Fibroblast of skin of abdomen (primary cell): ENCODE measurements at places on chromosomes 7 and 10.

GRCh38 chr10:118116715-118117449 is 70.1 kb upstream of the RAB11FIP2 start:
- DNase-seq, result no peak

GRCh38 chr10:15262036-15262713 is 93.7 kb upstream of the NMT2 start:
- peak; percentile 25 for DNase-seq

DNA sequence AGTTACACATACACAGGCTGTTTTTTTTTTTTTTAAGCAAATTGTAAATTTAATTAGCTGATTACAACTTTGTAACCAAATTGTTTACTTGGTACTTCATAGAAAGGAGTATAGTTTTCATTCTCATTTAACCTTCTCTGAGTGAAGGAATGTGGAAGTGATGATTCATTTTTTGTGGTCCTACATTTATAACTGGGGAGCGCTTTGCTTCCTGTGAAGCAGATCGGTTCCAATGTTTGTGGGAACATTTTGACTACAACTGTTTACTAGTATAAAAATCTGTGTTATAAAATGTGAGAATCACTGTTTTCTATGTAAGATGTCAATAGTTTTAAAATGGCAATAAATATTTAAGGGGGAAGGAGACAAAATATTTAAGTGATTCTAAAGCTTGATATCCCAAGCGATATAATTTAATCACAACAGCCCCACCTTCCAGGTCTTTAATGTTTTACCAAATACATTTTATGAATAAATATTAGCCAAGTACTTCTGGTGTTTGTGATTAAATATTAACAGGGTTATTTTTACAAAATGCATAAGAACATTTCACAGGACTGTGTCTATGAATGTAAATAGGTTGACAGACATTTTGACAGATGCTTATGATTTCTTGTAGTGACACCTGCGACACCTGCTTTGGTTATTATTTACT is 57.1 kb downstream of the NXPH1 start:
- DNase-seq, result no peak

DNA sequence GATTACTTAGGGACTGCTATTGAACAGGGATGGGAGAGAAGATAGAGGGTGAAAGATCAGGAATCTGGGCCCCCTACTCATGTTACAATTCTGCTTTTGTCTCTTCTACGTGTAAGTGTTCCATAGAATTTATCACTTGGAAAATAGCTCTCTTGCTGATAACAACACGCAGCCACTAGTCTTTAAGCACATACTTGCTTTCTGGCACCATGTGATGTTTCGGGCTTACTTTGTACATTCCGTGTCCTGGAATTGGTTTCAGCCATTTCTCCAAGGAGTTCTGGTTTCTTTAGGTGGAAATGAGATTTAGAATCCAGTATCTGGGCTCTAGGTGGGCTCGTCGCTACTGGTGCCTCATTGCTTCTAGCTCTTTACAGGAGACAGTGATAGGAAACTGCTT is 59.7 kb downstream of the TFAM start:
- DNase-seq, result no peak

DNA sequence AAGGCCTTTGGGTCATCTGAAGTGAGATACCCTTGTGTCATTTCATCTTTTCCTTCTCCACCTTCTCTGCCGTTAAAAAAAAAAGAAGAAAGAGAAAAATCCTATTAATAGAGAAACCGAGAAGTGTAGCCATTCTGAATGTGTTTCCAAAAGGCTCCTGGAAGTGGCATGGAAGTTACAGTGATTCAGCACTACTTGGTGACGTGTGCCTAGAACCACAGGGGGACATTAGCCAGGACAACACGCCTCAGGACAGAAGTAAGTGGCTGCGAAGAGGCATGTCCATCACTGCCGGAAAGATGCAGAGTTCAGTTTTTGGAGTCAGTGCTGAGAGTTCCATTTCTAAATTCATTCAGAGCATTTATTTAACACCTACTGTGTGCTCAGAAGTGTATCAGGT is 6.3 kb downstream of the HTRA1 start:
- no peak for DNase-seq

DNA sequence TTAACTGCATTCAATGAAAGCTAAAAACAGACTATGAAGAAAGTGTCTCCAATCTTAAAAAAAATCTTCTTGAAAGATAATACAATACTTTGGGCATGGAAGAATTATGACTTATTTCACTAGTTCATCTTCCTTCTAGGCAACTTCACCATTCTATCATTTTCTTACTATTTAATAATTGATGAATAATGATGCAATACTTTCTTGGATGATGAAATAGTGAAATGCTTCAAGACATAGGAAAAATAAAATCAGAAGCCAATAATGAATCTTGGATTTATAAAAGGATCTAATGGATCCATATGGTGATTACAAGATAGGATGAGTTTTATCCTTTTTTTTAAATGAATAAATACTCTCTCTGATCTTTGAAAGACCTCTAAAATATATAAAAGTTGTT is 4.4 kb downstream of the DMBT1 start:
- no peak for DNase-seq

- DNase-seq, result peak; percentile 48
Measured at GRCh38 chr10:24947304-24948097, 4.9 kb downstream of the PRTFDC1 start.

GRCh38 chr10:82538272-82538671 is 663.3 kb downstream of the NRG3 start:
- DNase-seq, result no peak

- DNase-seq, result no peak
Measured at GRCh38 chr7:15832996-15833395, 146.5 kb upstream of the MEOX2 start.

GRCh38 chr7:37081436-37081835 is 357.1 kb upstream of the AOAH start:
- no peak for DNase-seq

DNA sequence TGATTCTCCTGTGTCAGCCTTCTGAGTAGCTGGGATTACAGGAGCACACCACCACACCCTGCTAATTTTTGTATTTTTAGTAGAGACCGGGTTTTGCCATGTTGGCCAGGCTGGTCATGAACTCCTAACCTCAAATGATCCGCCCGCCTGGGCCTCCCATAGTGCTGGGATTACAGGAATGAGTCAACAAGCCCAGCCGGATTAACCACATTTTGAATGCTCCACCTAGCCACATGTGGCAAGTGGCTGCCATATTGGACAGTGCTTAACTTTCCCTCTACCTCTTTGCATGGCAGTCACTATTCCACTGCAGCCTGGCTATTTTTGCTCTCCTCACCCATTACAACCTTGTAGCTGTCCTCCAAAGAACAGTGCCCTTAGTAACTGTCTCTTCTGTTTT is 160.1 kb downstream of the GATA3 start:
- DNase-seq, result no peak

- peak; percentile 62 for DNase-seq
Measured at GRCh38 chr10:18214691-18215563, 74.7 kb downstream of the CACNB2 start.

- peak; percentile 23 for DNase-seq
Measured at GRCh38 chr7:33640741-33641140, 264.6 kb upstream of the BMPER start.

- no peak for DNase-seq
Measured at GRCh38 chr10:13743101-13743693, 156.4 kb downstream of the PRPF18 start.

GRCh38 chr7:24401628-24402593 is 117.9 kb downstream of the NPY start:
- peak; percentile 26 for DNase-seq

- DNase-seq, result no peak
Measured at GRCh38 chr10:80585812-80586211, 48.1 kb downstream of the SH2D4B start.

DNA sequence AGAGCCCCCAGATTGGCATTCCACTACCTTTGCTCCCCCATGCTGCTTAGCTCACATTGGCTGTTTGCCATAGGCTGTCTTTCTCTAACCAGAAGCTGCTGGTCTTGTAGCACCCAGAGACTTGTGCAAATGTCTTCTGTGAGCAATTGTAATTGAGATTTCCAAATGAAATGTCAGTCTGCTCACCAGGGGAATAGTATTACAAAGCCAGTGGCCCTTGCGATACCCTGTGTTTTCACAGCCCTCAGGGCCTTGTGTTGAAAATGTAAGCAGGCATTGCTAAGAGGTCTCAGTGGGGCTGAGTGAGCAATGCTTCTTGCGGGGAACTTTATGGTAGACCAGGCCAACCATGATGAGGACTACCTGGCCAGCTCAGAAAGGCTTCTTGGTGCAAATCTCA is 746.5 kb downstream of the LRMDA start:
- DNase-seq, result no peak

DNA sequence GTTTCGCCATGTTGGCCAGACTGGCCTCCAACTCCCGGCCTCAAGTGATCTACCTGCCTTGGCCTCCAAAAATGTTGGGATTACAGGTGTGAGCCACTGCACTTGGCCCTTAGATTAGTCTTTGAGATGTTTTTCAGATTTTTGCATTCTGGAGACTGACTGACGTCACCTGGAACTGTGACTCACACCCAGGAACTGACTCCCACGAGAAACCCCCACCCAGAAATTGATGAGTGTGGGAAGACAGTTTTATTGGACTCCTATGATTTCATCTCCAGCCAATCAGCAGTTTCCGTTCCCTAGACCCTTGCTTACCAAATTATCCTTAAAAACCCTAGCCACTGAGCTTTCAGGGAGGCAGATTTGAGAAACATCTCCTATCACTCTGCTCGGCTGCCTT is 867.3 kb downstream of the TYW1 start:
- DNase-seq, result no peak

GRCh38 chr7:13421776-13422175 is 567.7 kb downstream of the ETV1 start:
- no peak for DNase-seq

DNA sequence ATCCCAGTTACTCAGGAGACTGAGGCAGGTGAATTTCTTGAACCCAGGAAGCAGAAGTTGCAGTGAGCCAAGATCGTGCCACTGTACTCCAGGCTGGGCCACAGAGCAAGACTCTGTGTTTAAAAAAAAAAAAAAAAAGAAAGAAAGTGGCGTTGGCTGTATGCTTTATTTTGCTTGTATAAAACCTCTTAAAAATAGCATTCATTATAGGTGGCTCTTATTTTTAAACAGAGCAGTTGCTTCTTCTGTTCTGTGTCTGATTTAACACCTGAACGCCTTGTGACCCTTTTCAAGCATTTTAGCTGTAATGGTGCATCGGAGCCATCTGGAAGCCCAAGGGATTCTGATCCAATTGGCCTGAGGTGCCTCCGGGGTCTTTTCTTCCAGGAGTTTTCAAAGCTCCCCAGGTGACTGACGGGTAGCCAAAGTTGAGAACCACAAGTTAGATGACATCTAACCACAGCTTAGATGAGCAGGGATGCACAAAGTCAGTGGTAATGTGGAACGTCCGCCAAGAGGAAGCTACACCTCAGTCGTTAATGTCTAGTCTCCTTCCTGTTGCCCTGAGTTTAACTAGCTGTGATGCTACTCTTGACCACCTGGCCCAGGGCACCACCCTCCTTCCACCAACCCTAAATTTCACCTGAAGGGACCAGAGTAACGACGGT is 274.6 kb upstream of the KLF6 start:
- no peak for DNase-seq

GRCh38 chr10:7209458-7209857 is 201.4 kb downstream of the SFMBT2 start:
- DNase-seq, result no peak

DNA sequence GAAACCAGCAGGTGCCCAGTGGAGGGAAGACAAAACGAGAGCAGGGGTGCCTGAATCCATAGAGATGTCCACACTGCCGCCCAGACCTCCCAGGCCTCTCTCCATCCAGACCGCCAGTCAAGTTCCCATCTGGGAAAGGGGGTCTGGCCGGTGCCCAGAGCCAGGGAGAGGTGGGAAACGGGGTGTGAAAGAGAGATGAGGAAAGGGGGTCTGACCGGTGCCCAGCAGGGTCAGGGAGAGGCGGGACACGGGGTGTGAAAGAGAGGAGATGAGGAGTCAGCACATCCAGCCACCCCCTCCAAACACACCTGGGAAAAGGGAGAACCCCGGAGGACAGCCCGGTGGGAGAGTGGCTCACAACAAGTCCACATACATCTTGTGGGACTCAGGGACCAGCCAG is 185.8 kb downstream of the PTPRN2 start:
- no peak for DNase-seq

GRCh38 chr10:97580421-97581367 is 3.5 kb upstream of the HOGA1 start:
- no peak for DNase-seq

DNA sequence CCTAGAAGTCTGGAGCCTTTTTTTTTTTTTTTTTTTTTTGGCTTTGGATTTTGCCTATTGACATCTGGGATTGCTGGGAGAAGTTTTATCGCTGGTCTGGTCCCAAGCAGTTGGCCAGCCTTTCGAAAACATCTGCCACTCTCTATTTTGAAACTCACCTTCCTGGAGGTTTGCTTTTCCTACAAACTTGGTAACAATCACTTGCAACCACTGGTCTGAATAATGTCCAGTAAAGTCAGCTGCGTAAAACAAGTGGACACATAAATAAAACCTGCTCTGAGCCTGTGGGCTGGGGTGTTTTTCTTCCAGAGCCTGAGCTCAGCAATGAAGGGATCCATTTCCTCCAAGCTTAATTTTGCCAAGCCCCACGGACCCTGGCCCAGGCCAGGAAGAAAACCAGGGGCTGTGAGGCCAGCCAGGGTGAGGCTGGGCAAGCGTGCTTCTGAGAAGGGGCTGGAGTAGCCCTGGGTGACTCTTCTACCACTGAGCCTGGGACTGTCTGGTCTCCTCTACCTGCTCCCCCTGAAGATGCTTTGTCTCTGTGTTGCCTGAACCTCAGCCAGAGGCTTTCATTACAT is 202.2 kb downstream of the GFRA1 start:
- DNase-seq, result no peak

GRCh38 chr10:104293011-104293410 is 24.0 kb downstream of the GSTO2 start:
- peak; percentile 54 for DNase-seq

DNA sequence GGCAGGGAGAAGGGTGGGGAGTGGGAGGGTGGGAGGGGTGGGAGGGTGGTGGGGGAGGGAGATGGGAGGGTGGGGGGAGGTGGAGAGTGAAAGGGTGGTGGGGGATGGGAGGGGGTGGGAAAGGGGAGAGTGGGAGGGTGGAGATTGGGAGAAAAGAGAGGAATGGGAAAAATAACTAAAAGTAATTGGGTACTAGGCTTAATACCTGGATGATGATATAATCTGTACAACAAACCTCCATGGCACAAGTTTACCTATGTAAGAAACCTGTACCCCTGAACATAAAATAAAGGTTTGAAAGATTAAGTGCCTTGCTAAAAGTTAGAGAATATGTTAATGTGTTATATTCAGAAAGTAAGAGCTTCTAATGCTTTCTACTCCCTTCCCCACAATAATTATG is 564.9 kb downstream of the CNTNAP2 start:
- DNase-seq, result no peak

GRCh38 chr10:86423739-86424138 is 57.1 kb upstream of the GRID1 start:
- DNase-seq, result no peak
